ENCODE measurements at places on chromosomes 1 and 21.

DNA sequence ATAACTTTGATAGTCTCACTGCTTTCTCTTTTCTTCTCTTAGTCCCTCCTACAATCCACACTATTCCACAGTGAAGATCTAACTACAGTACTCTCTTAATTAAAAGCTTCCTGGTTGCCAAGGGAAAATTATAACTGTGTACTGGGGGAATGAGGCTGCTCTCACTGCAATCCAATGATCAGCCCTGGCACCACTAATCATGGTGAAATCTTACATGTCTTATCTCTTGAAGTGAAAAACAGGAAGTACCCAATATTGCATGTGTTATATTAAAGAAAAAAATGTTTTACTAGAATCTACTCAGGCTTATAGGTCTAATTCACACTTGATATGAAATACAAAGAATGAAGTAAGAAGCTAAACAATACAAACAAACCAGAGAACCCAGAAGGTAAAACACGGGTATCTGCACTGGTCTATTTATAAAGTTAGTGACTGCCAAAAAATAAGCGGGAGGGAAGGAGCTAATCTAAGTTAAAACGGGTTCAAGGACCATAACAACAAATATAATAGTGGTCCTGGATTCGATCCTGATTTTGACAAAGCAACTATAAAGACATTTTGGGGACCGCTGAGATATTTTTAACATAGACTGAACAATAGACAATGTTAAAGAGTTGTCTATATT is 57.5 kb downstream of the RGS2 start:
- no peak for DNase-seq

- DNase-seq, result no peak
Observed at GRCh38 chr1:203098445-203098844, 12.6 kb upstream of the MYOG start.

- DNase-seq, result no peak
Observed at GRCh38 chr1:175307160-175307559, 114.6 kb upstream of the KIAA0040 start.

- DNase-seq, result no peak
Observed at GRCh38 chr1:178649582-178650350, 75.3 kb upstream of the RALGPS2 start.

- no peak for DNase-seq
Observed at GRCh38 chr1:82065916-82066315, 265.2 kb downstream of the ADGRL2 start.

GRCh38 chr1:22295856-22296255 is 153.0 kb upstream of the WNT4 start:
- no peak for DNase-seq

- DNase-seq, result no peak
Observed at GRCh38 chr1:13775459-13775858, 75.5 kb downstream of the PRDM2 start.

GRCh38 chr1:69284508-69284907 is 283.2 kb upstream of the LRRC7 start:
- no peak for DNase-seq

DNA sequence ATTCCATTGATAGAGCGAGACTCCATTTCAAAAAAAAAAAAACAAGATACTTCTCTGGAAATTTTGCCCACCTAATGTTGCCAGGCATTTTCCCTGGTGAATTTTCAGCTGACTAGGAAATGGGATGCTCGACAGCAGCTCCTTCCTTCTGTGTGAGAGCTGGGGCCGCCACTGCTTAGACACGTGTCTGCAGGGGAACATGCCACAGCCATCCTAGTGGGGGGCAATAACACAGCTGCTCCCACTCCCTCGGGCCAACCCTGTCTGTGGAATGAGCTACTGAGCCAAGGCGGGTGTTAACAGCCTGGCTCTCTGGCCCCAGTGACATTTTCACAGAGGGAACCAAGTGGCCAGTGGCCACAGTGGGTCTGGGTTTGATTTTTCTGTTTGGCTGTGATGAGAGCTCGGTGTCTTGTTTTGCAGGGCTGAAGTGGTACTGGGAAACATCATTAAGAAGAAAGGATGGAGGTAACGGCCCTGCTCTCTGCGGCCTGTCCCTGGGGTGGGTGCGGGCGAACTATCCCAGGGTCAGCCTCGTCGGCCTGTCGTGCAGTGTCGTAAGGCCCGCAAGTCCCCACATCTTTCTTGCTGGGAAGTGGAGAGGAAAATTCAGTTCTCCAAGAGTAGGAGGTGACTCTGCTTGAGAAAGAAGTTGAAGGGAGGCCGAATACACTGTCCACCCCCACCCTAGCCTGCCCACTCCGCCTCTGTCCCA is 39.2 kb downstream of the KCNAB2 start:
- no peak for DNase-seq

GRCh38 chr1:51288578-51288977 is 41.8 kb downstream of the TTC39A start:
- DNase-seq, result no peak

- DNase-seq, result no peak
Observed at GRCh38 chr1:97833881-97834280, 87.0 kb downstream of the DPYD start.

GRCh38 chr1:78005755-78006154 is 1.0 kb downstream of the DNAJB4 start:
- no peak for DNase-seq

DNA sequence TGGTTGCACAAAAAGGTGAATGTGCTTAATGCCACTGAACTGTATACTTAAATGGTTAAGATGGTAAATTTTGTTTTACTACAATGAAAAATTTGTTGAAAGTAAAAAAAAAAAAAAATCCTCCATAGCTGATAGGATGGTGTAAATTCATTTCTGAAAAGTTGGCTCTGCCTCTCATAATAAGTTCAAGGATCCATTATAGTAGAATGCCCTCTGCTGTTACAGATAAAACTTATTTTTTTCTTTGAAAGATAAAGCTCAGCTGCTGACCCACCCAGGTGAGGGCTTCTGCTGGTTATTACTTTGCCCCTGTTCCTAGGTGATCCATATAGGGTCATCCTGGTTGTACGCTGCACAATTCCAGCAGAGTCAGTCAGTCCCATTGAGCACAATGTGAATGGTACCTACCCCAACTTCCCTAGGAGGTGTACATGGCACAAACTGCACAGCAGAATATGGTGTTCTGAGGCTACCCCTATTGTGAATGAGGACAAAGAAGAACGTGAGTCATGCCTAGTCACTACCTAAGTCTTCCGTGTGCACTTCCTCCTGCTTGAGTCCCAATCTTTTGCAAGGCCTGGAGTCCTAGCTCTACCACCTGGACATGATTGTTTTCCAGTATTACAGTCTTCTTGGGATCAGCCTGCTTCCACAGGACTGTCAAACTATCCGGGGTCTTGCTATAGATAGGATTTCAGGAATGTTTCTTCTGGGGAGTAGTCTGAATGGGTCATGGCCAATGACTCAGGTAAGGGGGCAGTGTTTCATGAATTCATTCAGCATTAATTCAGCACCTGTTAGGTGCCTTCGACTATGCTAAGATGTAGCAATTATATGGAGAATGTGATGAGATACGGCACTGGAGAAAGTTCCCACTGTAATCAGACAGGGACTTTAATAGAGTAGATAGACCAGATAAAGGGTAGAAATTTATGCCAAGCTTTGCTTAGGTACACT is 20.8 kb upstream of the CD5L start:
- no peak for DNase-seq

GRCh38 chr1:150543500-150544143 is 5.6 kb upstream of the ADAMTSL4 start:
- no peak for DNase-seq

DNA sequence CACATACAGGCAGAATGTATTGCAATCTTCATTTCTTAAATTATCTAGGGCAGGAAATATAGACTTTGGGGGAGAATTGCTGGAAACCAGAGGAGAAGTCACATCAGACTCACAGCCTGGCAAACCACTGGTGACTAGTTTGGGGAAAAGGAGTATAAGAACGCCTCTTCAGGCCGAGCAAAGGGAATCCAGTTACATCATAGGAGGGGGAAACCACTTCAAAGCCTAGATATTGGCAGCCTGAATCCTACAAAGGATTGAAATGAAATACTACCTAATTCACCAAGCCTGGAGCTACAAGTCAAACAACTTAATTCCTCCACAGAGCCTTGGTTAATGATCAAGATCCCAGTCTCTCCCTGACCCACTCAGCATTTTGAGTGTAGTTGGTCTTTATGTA is 121.7 kb downstream of the SLC30A10 start:
- no peak for DNase-seq

GRCh38 chr1:156293895-156294294 is 1.6 kb downstream of the GLMP start:
- DNase-seq, result no peak

- DNase-seq, result no peak
Observed at GRCh38 chr1:117825414-117825813, 104.0 kb downstream of the GDAP2 start.

DNA sequence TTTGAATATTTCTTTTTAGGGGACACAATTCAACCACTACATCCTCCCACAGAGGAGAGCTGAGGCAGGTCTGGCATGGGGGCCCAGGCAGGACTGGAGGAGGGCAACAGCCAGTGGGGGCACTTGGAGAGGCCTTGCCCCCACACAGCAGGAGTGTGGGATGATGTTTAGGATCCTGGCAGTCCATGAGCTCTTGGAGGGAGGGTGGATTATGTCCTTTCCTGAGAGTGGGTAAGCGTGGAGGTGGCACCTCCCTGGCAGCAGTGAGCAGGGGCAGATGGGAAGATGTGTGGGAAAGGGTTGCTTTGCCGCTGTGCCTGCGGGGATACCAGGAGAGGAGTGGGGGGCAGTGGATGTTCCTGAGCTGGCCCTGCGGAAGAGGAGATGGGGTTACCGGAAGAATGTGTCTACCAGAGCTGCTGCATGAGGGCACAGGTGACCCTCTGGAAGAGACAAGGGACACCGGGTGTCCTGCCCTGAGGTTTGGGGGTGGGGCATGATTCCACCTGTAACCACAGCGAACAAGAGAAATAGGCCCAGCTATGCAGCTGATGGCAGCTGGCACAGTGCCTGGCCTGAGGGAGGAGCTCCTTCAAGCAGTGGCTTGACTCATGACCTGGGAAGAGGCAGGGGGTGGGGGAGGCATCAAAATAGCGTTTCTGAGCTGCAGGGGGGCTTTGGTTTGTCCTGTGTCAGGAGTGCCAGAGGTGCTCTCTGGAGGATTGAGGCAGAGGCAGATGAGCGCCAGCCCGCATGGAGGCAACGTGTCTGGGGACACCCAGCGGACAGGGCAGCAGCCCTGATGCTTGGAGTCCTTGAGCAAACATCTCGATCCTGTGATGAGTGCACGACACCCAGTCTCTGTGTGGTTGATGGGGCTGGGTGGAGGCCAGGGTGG is 123.9 kb upstream of the TMPRSS2 start:
- DNase-seq, result no peak

GRCh38 chr1:2300851-2301606 is 72.9 kb downstream of the SKI start:
- peak; percentile 82 for DNase-seq

GRCh38 chr1:86915737-86916235 is 1.4 kb downstream of the HS2ST1 start:
- DNase-seq, result no peak

- DNase-seq, result no peak
Observed at GRCh38 chr1:164637461-164638375, 78.7 kb downstream of the PBX1 start.

- DNase-seq, result no peak
Observed at GRCh38 chr1:150574260-150575071, 4.9 kb downstream of the MCL1 start.

GRCh38 chr1:37036667-37037053 is 2.3 kb upstream of the GRIK3 start:
- DNase-seq, result no peak

DNA sequence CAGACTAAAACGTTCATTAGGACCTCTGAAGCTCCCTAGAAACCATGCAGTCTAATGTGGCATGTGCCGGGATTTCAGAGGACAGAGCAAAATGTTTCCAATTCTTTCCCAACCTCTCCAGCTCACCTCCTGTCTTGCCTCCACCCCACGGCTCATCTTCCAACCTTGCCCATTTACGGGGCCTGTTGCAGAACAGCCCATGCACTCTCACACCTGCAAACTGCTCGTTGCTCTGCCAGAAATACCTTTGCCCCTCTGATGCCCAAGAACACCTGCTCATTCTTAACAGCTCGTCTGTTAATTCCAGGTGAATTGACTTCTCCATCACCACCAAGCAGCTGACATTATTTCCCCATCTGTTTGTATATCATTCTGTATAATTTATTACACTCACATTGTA is 53.9 kb upstream of the LBR start:
- no peak for DNase-seq

GRCh38 chr1:93255222-93256079 is 74.9 kb downstream of the CCDC18 start:
- DNase-seq, result no peak

- no peak for DNase-seq
Observed at GRCh38 chr1:41612953-41613352, 128.5 kb upstream of the EDN2 start.

- no peak for DNase-seq
Observed at GRCh38 chr1:47580451-47580995, 142.7 kb downstream of the FOXD2 start.

DNA sequence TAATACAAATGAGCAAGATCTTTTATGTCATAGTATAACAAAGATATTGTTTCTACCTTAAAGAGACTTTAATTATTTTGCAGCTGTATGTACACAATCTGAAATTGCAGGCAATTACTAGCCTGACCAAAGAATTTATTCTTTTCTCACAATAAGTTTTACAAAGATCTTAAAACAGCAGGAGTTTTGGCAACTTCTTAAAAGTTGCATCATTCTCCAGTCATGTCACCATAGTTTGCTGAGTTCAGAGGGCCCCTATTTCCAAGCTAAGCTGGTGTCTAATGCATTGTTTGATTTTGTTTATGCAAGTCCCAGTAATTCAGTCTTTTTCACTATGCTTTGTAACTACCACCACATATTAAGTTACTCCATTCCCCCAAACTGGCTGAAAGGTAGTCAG is 114.8 kb downstream of the DNAH14 start:
- no peak for DNase-seq

DNA sequence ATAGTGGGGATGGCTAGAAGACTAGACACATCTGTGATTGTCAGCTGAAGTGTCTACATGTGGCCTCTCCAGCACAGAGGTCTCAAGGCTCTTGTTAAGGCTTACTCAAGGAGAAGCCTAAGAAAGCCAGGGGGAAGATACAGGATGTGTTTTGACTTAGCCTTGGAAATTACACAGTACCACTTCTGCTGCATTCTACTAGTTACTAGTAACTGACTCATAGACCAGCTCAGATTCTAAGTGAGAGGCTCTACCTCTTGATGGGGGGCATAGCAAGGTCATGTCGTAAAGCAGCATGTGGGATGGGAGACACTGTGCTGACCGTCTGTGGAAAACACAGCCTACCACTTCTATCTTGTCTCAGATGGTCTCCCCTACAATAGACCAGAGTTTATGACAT is 99.5 kb downstream of the UBE2U start:
- DNase-seq, result no peak

- no peak for DNase-seq
Observed at GRCh38 chr1:55305735-55306134, 90.6 kb upstream of the USP24 start.

GRCh38 chr1:29876902-29877301 is 640.6 kb downstream of the PTPRU start:
- DNase-seq, result no peak

GRCh38 chr1:921011-921837 is 2.5 kb upstream of the SAMD11 start:
- no peak for DNase-seq

Measured in stimulated activated CD4-positive, alpha-beta T cell treated with anti-CD3 and anti-CD28 coated beads, Interleukin-15, amount 100 ng/mL, for 48 hours (primary cell).